ENCODE measurements at places on chromosomes 12 and 14.

DNA sequence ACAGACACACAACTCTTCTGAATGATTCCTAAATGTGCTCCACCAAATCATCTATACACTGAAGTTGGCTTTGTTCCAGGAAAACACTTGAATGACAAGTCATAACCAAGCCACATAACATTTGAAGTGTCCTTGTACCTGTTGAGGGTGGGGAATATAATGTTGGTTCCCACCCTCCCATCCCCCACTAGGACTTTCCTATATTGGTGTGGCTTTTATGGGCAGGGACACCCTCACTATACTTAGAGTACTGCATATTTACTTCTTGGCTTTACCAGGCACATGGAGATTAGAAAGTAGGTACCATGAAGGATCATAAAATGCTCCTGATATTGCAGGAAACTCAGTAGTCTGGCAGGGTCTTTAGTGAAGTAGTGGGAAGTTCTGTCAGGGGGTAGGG, 9.7 kb upstream of the BHLHE41 start:
- DNase-seq: no peak

- DNase-seq: no peak
Measured at GRCh38 chr12:55001198-55001868, 16.8 kb upstream of the TESPA1 start.

DNA sequence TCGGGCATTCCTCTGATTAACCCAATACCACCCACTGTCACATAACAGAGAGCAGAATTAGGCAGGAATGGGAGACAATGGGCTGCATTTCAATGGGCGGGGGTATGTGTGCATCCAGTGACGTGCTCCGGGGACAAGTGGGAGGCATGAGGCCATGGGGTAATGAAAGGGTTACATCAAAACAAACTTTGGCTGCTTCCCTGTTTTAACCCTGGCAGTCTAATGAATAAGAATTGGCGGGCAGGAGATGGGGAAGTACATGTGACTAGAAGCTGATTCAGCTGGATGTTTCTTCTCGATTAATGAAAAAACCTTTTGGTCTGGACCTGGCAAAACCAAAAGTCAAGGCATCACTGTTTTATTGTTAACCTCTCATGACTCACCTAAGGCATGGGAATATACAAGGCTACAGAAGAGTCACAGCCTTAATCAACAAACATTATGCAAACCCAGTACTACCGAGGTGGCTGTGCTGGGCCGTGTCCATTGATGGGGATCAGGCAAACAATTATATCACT, 44.2 kb downstream of the SOCS2 start:
- DNase-seq: no peak

GRCh38 chr14:64704743-64705380, 638 bp downstream of the PLEKHG3 start:
- DNase-seq: peak; percentile 22

- DNase-seq: no peak
Measured at GRCh38 chr12:30845676-30846075, 80.9 kb upstream of the TSPAN11 start.

DNA sequence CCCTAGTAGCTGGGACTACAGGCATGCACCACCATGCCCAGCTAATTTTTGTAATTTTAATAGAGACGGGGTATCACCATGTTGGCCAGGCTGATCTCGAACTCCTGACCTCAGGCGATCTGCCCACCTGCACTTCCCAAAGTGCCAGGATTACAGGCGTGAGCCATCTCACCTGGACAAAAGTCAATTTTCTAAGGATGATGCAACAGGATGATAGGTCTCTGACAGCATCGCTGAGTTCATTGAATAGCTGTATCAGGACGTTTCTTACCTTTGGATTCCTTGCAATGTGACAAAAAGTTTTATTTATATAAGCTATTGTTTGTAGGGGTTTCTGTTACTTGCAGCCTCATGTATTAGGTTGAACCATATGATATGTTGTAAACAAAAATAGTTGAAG, 55.5 kb upstream of the PCED1B start:
- no peak for DNase-seq

GRCh38 chr14:80954687-80955299, 628 bp upstream of the TSHR start:
- DNase-seq: no peak

DNA sequence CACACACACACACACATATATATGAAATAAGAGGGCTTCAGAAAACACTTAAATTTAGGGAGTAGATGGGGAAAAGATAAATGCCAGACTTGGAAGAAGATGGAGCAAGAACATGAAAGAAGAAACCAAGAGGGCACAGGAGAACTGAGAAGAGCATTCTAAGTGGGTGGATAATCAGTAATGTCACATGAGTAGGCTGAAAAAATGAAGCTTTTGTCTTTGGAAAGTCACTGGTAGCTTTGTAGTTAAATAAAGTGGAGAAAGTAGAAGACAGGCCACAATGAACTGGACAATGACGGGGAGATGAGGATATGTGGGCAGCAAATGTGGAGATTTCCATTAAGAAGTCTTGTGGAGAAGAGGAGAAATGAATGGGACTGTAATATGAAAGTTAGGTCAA, 2.2 kb upstream of the ZC2HC1C start:
- DNase-seq: no peak

GRCh38 chr12:72203764-72204335, 68.3 kb upstream of the TRHDE start:
- DNase-seq: no peak

DNA sequence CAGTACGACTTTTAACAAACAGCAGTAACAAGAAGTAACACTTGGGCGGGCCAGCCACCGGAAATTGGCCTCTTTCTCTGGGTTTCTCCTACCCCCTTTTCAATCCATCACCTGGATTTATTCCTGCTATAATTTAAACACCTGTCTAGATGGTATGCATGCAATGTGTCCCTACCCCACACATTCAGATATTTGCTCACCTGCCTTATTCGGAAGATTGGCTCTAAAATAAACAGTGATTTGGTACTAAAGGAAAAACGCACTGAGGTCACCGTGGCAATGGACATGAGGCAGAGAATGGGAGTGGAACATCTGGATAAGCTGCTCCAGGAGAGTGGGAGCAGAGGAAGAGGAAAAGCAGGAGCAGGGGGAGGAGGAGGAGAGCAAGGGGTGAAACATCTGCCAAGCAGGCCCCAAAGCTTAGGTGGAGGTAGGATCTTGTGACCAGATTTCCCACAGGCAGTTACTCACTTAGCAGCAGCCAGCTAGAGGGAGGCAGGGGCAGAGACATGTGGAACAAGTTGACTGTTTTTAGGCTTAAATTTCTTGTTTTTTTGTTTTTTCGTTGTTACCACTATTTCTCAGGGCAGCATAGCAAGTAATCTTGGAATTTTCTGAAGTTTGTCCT, 150.9 kb downstream of the TTLL5 start:
- no peak for DNase-seq

- DNase-seq: no peak
Measured at GRCh38 chr14:99892406-99892805, 99.2 kb downstream of the EML1 start.

DNA sequence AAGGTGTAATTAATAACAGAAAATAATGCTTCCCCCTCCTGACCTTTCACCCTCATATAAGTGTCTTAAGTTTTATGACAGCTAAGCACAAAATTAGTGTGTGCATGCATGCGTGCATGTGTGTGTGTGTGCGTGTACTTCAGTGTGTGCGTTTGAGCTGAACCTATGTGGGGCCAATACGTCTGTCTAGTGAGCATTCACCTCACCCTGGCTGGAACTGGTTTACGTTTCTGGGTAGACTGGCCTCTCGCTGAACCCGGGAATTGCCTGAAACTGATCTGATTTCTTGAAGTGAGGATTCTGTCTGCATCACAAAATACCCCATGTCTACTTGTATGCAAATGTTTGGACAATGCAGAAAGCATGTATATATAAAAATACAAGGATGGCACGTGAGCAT, 68.2 kb upstream of the TBX3 start:
- no peak for DNase-seq

- DNase-seq: no peak
Measured at GRCh38 chr12:116336542-116337065, 59.1 kb upstream of the MED13L start.

DNA sequence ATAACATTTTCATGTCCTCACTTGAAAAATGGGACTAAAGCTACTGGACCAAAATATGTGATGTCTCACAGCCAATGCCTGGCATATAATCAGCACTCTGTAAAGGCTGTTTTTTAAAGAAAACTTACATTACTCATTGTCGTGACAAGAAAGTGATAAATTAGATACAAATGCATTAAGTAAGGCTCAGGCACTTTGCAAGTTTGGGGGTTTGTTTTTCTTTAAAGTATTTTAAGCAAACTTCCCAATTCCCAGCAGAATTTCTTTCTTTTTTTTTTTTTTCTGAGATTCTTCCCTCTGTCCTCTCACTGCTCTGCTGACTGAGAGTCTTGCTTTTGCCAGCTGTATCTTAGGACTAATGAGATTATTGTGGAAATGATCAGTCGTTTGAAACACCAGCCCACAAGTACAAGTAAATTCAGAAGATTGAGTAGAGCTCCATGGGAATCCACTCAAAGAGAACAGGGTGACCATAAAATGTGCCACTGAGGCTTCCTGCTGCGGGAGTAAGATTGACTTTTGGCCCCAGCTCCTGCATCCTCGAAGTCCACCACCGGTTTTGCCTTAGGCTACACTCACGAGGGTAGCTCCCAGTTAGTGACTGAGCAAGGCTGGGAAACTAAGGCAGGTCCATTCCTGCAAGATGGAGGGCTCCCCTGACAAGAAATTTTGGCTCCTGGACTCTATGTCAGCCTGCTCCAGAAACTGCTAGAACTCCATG, 82.8 kb downstream of the TMTC1 start:
- DNase-seq: no peak

- no peak for DNase-seq
Measured at GRCh38 chr12:16076970-16077522, 165.9 kb downstream of the DERA start.
